ENCODE measurements at places on chromosomes 1 and 21.

- DNase-seq, result no peak
Observed at GRCh38 chr1:236799001-236799400, 3.9 kb downstream of the MTR start.

- DNase-seq, result peak; percentile 49
Observed at GRCh38 chr1:218349348-218350034, 4.4 kb downstream of the TGFB2 start.

DNA sequence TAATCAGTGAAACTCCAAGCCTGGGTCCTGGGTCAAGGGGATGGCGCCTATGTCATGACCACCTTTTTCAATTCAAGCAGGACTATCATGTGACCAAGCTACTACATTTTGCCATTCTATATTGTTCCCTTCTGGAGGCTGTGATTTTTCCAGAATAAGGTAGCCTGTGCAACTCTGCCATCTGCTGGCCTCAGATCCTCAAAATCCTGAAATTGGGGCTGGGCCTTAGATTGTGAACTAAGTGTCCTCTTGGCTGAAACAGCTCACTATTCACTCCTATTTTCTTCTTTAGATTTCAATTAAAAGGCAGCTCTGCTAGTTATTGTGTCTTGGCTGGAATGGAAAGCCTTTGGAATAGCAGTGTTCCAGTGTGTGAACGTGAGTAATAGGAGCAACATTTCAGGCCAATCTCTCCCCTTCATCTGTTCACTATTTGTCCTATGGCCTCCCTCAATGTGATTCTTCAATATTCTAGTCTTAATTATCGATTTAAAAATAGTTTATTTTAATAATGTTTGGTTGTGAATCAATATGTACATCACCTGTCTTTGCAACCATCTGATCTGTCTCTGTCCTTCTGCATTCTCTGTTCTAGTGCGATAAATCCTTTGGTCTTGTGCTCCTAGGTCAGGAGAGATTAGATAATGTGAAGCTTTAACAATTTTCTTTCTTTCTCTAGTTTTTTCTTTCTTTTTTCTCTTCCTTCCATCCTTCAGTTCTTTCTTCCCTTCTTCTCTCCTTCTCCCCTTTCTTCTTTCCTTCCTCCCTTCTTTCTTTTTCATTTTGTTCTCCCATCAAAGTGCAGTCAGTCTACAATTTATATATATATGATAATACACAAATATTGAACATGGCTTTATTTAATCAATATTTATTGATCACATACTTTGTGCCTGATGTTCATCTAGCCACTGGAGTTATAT lies 69.8 kb downstream of the CR1 start:
- DNase-seq, result no peak

- no peak for DNase-seq
Observed at GRCh38 chr1:186304982-186305949, 69.8 kb downstream of the TPR start.

GRCh38 chr1:235791532-235792060 lies 75.1 kb downstream of the LYST start:
- DNase-seq, result no peak

GRCh38 chr1:228830954-228831481 lies 95.7 kb downstream of the RHOU start:
- DNase-seq, result no peak

- peak; percentile 26 for DNase-seq
Observed at GRCh38 chr1:112713466-112714312, 1.4 kb downstream of the PPM1J start.

- no peak for DNase-seq
Observed at GRCh38 chr1:154843636-154844296, 26.3 kb downstream of the KCNN3 start.

GRCh38 chr1:228647523-228648444 lies 87.5 kb upstream of the RHOU start:
- peak; percentile 29 for DNase-seq

DNA sequence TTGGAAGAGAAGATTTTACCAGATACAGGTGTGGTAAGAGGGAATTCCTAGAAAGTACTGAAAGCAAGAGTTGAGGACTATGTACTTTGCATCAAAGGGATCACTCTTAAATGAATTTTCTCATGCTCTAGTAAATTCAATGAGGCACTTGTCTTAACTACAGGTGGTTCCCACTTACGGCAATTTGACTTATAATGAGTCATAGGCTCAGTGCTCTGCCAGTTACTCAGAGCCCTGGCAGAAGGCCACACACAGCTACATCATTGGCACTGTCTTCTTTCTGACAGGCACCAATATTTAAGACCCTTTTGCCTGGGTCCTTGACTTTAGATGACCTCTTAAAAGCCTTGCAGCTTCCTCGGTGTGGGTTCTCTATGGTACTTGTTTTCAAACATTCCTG lies 15.9 kb upstream of the ADAMTS5 start:
- no peak for DNase-seq

GRCh38 chr21:29928537-29928936 lies 11.3 kb downstream of the GRIK1 start:
- no peak for DNase-seq

DNA sequence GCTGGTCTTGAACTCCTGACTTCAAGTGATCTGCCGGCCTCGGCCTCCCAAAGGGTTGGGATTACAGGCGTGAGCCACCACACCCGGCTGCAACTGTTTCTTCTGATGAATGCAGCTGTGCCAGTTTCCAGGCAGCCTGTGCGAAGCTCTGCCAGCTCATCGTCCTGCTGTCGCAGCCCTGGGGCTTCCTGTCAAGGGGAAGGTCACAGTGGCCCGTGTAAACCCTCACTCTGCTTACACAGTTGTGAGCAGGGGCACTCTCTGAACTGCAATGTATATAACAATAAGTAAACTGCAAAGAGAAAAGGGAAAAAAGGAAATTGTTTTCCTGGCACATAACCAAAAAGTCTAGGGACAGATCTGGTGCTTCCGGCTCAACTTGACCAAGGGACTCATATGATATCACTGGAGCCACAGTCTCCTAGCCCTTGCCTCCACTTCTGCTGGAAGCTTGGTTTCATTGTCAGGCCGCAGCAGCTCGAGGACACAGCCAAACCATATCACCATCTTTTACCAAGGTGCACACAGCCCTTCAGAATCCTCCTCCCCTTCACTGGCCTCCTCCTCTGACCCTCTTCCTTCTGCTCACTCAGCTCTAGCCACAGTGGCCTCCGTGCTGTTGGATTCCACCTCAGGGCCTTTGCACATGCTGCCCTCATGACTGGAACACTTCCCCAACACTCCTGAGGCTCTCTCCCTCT lies 22.8 kb upstream of the LBR start:
- no peak for DNase-seq

DNA sequence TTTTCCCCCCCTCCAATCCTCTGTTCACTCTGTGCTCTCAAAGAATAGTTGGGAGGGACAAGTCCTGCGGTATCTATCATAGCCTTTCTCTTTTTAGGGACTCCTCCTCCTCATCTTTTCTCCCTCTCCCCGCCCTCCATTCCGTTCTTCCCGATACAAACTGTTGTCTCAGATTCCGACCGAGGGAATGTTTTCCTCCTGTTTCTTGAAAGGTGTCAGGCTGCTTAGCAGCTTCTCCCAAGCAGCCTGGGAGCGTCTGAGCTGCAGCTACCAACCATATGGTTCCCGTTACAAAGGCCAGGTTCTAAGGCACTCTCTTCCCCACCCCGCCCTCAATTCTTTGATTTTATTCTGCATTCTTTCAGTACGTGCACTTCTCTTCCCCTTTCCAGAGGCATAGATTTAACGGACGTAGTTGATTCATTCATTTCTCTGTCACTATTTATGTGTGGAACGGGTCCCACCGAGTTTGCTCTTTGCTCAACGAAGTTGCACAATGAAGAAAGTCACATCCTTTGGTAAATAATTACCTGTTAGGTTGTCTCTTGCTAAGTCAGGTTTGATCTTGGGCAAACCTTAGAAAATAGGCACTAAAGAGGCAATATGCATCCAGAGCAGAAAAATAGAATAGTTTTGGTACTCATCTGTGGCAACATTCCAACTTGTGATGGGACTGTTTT lies 2.8 kb downstream of the ADGRL2 start:
- DNase-seq, result peak; percentile 72

GRCh38 chr1:59638231-59638711 lies 176.5 kb upstream of the HOOK1 start:
- peak; percentile 76 for DNase-seq

DNA sequence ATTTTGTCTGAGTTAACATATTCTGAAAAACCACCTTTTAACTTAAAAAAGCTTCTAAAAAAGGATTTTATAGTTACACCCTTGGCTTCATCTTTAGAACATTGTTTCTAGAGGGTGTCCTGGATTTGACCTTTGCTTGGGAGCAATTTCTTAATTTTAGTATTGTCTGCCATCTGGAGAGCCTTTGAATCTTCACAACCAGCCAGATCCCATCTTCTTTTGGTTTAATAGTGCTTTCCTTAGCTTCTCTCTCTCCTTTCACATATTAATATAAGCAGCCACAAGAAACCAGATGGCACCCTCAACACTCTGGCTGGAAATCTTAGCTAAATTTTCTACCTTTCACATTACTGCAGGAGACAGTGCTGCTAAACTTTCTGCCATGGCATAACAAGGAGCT lies 76.5 kb upstream of the TSPAN2 start:
- no peak for DNase-seq

- DNase-seq, result no peak
Observed at GRCh38 chr1:164337394-164337793, 221.6 kb upstream of the PBX1 start.

GRCh38 chr1:225258811-225259210 lies 169.0 kb downstream of the LBR start:
- no peak for DNase-seq

- DNase-seq, result no peak
Observed at GRCh38 chr1:10074852-10075730, 42.3 kb downstream of the UBE4B start.

- DNase-seq, result no peak
Observed at GRCh38 chr1:157313240-157313807, 175.1 kb upstream of the ETV3 start.

DNA sequence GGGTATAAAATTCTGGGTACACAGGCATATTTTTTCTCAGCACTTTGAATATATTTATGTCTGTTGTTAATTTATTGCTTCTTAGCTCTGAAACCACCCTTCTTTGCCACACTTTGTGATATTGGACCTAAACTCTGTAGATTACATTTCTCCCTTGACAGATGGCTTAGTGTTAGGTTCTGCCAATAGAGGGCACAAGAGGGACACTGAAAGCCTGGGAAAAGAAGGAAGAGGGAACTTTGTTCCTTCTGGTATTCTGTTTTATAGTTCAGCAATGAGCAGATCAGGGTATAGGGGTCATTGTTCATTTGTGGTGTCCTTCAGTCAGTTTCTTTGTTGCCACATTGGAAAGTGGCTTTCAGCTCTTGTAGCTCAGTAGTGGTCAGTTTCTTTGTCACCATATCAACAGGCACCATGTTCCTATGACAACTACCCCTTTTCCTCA lies 423.5 kb upstream of the PROX1 start:
- no peak for DNase-seq

- DNase-seq, result no peak
Observed at GRCh38 chr1:227723474-227723873, 11.6 kb downstream of the JMJD4 start.

GRCh38 chr1:228902781-228903433 lies 167.6 kb downstream of the RHOU start:
- peak; percentile 84 for DNase-seq

- no peak for DNase-seq
Observed at GRCh38 chr1:64923294-64923718, 43.0 kb downstream of the JAK1 start.

DNA sequence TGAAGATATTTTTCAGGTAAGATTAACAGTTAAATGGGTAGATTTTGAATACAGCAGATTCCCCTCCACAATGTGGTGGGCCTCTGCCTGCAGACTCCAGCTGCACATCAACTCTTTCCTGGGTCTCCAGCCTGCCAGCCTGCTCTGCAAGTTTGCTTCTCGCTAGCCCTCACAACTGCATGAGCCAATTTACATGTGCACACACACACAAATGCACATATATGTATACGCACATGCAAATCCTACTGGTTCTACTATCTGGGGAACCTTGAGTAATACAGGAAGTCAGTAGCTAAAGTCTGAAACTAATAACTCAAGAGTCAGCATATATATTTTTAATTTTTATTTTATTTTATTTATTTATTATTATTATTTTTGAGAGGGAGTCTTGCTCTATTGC lies 34.8 kb upstream of the QSOX1 start:
- DNase-seq, result no peak

GRCh38 chr1:15953294-15953771 lies 22.6 kb downstream of the ZBTB17 start:
- peak; percentile 58 for DNase-seq

DNA sequence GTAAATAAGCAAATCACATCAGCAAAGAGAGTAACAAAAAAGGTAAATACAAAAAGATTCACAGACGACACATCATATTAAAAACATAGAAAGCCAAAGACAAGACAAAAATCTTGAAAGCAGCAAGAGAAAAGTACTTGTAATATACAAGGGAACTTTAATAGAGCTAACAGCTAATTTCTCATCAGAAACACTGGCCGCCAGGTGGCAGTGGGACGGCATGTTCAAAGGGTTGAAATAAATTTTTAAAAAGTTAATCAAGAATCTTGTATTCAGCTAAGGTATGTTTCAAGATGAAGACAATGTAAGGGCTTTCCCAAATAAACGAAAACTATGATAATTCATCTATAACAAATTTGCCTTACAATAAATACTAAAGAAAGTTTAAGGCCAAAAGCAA lies 358.1 kb downstream of the LRRIQ3 start:
- no peak for DNase-seq

DNA sequence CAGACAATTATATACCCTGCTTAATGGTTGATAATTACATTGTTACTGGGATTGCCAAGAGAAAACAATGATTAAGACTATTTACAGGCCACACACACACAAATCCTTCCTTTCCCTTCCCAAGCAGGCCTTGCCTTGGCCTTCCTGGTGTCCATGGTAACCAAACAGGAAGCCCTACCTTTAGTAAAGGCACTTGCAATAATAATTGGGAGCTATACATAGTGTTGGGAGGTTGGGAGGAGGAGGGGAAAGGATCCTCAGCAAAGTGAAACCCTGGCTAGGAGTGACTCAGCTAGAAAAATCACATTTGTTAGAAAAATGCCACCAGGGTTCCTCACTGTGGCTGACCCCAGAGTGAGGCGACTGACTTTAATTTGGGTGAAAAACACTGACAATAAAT lies 122.3 kb upstream of the ADAR start:
- no peak for DNase-seq

DNA sequence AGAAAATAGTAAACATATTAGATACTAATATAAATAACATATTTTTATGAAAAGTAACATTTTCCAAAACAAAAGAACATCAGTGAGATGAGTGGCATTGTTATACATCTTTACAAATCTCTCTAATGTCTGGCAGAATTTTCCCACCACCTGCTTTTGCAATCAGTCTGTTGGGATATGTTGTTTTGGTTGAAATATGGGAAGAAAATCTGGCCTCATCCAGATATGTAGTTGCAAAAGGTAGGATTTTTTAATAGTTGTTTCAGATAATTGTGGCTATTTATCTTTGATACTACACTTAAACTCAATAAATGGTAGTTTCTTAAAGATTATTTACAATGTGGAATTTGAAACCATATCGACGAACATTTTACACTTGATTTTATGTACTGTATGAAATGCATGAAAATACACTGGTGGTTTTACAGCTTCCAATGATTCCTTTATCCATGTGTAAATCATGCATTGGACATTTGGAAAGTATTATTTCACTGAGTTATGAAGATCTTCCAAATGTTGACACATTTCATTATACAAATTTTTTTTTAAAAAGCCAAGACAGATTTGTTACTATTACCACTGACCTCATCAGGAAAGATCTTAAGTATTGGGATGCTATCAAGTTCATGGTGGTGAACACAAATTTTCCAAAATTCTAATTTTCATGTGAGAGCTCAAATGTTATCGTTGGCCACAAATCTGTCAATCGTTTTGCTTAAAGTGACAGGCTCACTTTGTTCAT lies 74.1 kb upstream of the CD34 start:
- DNase-seq, result no peak

- DNase-seq, result no peak
Observed at GRCh38 chr1:218397752-218398339, 52.7 kb downstream of the TGFB2 start.

All from right hindlimb (tissue), 1 donor.